ENCODE measurements at places on chromosomes 5 and 9. TPM values are rescaled to one million over a fixed set of nuclear protein-coding genes. Genes with fewer than 3 reads are reported as not detected.

Gene MACROH2A1
- 191 TPM for total RNA-seq

Gene FAM240B
- not detected for total RNA-seq

Gene TRIP13
- total RNA-seq = 65.8 TPM

Gene LIX1
- not detected for total RNA-seq

Gene PPP1R26
- 17.3 TPM for total RNA-seq

Gene UBE2B
- 51.9 TPM for total RNA-seq

Gene FSTL4
- 4.1 TPM for total RNA-seq

Gene PCDHA1
- 0.14 TPM for total RNA-seq

Gene SLC12A7
- total RNA-seq = 28.1 TPM

Measured in A549 treated with AZD2906 at 1 μM for 4 hours (cell line).